ENCODE measurements at places on chromosomes 4 and X.

DNA sequence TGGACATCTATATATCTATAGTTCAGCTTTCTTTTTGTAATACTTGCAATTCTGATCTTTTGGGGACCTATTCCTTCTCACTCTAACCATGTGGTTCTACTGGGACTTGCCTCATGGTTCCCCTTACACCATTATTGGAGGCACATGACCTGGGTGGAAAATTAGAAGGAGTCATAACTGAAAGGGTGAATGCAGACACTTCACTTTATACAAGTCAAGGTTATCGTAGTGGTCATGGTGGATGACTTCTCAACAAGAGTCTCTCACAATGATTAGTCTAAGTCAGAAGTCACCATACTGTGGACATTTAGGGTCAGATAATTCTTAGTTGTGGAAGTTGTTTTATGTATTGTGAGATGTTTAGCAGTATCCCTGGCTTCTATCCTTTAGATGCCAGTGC lies 10.5 kb upstream of the EIF4E start:
- no peak for DNase-seq

- peak; percentile 61 for DNase-seq
These were observed 15.0 kb downstream of the RGN start for GRCh38 chrX:47093248-47093647.

- no peak for DNase-seq
These were observed 474.3 kb downstream of the ACTRT1 start for GRCh38 chrX:127577884-127578283.

DNA sequence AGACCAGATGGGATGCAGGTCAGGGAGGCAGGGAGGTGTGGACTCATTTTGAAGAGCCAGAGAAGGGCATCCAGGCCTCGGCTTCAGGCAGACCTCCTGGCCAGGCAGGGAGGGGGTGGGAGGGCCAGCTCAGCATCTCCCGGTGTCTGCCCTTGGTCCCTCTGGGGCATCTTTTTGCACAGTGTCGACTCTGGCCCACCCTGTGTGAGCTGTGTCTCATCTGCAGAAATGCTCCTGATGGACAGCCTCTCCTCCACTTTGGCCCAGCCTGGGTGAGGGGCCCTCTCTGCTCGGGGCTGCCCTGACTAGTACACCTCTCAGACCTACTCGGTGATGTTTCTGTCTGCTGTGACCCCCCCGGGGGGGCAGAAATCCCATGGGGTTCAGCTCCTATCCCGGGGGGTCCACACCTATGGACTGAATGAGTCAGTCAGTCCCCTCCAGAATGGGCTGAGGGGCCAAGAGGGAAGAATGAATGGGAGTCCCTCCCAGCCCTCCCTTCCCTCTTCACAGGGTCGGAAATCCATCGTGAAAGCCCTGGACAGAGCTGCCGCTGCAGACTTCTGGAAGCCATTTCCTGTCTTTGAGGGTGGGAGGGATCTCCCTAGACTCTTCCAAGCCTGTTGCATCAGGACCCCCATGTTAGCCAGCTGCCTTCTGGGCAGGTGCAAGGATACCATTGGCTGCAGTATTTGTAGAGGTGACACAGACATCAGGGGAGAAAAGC lies 196.7 kb upstream of the PSAPL1 start:
- DNase-seq, result no peak

- DNase-seq, result no peak
These were observed 160.3 kb downstream of the AFAP1 start for GRCh38 chr4:7779432-7779768.

Data from NCI-H1417 (cell line).